ENCODE measurements at places on chromosomes 6 and 20.

- DNase-seq: no peak
Observed at GRCh38 chr6:82185948-82186535, 61.5 kb downstream of the IBTK start.

GRCh38 chr6:160285541-160286105, 27.0 kb upstream of the SLC22A2 start:
- no peak for DNase-seq

DNA sequence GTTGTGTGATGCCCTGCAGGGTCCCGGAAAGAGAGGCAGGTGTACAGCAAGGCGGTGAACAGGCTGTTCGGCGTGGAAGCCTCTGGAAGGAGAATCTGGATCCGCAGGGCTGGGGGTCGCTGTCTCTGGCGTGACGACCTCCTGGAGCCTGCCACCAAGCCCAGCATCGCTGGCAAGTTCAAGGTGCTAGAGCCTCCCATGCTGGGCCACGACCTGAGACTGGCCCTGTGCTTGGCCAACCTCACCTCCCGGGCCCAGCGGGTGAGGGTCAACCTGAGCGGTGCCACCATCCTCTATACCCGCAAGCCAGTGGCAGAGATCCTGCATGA, 36.5 kb downstream of the TGM6 start:
- no peak for DNase-seq

DNA sequence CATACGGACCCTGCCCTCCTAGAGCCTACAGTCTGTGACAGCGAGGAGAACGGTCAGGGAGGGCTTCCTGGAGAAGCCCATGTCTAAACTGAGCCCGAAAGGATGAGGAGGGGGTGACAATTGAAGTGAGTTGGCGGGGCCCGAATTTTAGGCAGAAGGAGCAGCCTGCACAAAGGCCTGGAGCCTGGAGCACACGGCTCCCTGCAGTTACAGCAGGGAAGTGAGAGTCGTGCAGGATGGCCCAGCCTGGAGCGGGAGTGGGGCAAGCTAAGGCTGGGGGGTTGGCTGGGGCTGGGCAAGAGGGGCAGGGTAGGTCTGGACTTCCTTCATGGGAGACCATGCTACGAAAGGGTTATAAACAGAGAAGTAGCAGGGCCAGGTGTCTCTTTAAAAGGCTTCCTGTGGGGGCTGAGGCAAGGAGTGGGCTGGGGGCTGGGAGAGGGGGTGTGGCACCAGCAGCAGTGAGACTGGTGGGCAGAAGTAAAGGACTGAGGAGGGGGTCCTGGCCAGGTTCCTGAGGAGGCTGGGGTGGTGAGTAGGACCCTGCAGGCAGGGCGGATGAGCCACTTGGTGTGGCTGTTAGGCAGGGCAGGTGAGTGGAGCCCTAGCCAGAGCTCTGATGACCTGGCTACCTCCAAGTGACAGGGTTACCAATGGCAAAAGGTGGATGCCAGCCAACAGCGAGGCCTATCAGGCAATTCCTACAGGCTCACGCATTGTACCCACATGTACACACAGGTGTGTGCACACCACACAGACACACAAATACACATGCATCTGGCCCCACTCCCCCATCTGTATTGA, 119.2 kb downstream of the MRPL14 start:
- no peak for DNase-seq

- no peak for DNase-seq
Observed at GRCh38 chr6:133017581-133017980, 203.2 kb downstream of the RPS12 start.

DNA sequence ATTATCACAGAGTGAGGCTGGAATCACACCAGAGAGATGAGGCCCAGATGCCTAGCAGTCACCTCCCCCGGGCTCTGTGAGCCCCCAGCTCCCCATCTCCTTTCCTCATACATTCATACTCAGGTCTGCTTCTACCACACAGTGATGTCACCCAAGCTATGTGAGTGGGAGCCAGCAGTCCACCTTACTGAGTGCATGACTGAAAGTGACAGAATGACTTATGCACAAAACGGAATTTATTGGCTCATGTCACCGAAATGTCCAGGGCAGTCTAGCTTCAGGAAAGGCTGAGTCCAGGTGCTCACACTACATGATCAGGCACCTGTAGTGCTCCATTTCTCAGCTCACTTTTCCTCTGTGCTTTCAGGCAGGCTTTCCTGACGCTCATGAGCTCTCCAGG, 36.7 kb upstream of the CCN6 start:
- DNase-seq: no peak

DNA sequence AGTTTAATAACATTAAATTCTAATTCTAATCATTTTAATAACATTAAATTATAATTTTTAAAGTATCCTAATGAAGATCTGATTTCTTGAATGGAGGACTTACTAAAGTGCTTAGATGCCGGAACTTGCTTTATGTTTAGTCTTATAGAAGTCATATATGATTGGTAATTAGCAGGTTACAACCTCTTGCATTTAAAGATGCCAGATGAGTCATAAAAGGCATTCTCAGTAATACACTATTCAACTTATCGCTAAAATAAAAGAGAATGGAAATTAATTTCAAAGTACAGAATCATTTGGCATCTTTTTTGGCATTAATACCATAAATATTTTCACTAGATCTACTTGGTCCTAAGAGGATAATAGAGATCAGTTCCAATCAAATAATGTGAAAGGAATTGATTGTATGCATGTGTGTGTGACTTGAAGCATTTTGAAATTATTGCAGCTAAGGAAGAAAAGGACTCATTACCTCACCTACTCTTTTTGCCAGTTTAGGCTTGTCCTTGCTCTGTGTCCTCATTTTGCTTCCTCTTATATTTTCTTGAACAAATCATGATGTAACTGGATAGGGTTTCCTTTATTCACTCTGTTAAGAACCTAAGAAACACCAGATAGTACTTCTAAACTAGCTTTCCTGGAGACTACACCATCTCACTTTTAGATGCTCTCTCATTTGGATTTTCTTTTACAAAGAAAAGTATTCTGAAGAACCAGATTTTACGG, 2.7 kb downstream of the COL21A1 start:
- no peak for DNase-seq

- no peak for DNase-seq
Observed at GRCh38 chr6:45075246-45075645, 252.9 kb upstream of the RUNX2 start.

DNA sequence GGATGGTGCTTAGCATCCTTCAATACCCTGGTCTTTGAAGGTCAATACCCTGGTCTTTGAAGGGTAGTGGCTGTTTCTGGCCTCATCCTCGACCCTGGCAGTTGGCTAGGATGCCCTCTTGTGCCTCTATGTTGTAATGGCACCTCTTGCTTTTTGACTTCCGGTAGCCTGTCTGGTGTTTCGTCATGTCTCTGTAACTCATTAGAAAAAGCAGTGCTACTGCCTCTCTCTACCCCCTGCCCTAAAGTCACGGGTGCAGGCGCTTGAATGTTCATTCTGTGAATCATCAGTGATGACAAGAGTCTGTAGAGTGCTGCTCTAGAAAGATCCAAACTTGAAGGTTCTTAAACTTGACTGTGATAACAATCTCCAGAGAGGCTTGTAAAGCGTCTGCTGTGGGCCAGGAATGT, 28.3 kb downstream of the RSPO4 start:
- DNase-seq: no peak

- DNase-seq: peak; percentile 57
Observed at GRCh38 chr20:51095633-51096521, 73.0 kb upstream of the KCNG1 start.

- DNase-seq: no peak
Observed at GRCh38 chr20:18719426-18719825, 94.2 kb upstream of the SCP2D1 start.

- no peak for DNase-seq
Observed at GRCh38 chr20:50560867-50561266, 50.7 kb downstream of the PTPN1 start.

- DNase-seq: no peak
Observed at GRCh38 chr6:120918137-120918536, 416.1 kb downstream of the TBC1D32 start.

GRCh38 chr20:48035961-48036731, 250.9 kb upstream of the SULF2 start:
- no peak for DNase-seq

DNA sequence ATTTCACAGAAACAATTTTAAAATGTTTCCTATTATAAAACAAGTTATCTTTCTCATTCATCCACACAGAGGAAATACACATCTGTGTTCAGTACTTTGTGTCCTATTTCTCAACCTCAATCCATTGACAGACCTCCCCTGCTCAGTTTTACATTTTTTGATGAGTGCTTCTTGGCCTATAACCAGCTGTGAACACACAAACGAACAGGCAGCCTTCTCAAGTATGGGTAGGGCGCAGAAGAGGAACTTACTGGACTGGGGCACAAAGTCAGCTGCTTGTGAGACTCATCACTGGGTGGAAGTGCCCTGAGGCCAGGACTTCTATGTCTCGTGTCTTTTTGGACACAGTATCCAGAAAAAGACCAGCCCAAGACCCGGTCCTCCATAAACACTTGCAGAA, 2.8 kb downstream of the RPS6KA2 start:
- DNase-seq: no peak

DNA sequence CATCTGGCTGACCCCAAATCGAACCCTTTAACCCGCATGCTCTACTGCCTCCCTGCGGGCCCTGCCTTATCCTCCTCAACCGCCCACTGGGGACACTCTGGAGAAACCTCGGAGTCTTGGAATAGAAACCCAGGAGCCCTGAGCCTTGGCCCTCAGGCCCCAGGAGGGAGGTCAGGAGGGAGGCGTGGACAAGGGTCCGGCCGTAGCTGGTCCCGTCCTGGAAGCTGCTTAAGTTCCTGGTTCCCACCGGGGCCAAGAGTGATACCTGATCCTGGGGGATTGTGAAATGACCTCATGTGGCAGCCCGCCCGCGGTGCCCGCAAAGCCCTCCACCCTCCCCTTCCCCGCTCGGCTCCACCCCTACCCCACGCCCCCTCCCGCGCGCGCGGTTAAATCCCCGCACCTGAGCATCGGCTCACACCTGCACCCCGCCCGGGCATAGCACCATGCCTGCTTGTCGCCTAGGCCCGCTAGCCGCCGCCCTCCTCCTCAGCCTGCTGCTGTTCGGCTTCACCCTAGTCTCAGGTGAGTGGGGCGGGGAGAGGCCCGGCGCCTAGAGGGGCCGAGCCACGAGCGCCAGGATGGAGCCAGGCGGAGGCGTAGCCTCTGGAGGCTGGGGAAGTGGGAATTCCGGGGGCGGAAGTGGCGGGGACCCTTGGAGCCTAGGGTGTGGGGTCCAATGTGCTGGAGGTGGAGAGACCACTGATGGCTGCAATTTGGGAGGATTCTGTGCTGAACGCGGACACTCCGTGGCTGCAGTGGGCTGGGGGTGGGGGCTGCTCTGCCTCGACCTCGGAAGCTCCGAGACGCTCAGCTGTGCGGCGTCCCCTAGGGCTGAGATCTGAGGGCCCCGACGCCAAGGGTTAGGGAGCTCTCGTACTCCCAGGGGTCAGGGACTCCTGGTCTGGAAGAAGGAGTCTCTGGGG, at the start of gene WFDC2:
Gene WFDC2 (plus strand): TSS at position 418 of the 926 bp plus-strand sequence. CDS start 29 bp downstream, at position 447.
- no peak for DNase-seq

DNA sequence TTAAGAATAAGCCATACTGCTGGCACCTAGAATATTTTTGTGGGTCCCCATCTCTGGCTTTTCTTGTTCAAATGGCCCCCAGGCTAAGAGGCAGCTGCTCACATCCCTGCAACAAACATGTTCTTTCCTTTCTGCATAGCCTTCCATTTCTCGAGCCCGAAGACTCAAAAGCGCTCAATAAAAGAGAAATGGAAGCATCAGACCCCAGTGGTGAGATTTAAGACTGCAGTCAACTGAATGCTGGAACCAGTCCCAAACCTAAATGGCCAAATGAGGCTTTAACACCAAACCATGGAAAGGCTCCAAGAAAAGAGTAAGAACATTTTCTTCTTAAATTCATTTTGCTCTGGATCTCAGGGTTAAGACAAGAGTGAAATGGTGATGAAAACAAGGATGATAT, 122.1 kb upstream of the TRAF3IP2 start:
- DNase-seq: no peak

GRCh38 chr6:76876922-76877553, 586.3 kb downstream of the HTR1B start:
- DNase-seq: no peak

DNA sequence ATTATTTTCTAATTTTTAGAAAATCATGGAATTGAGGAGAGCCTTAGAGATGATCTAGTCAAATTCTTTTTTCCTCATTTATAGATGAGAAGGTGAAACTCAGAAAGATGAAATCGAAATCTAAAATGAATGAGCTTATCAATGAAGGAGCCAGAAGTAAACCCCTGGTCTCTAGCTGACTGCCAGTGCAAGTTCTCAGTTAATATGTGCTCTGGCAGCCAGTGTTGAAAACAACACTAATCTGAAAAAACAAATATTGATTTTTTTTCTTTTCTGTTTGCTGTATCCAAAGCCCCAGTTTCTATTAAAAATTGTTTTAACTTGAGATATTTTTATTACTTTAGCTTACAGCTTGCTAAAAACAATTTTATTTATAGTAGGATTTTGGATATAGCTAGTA, 21.5 kb upstream of the PBOV1 start:
- no peak for DNase-seq

GRCh38 chr20:62254021-62254724, 15.9 kb downstream of the OSBPL2 start:
- no peak for DNase-seq

GRCh38 chr6:125050663-125051318, 88.6 kb downstream of the RNF217 start:
- DNase-seq: peak; percentile 50

DNA sequence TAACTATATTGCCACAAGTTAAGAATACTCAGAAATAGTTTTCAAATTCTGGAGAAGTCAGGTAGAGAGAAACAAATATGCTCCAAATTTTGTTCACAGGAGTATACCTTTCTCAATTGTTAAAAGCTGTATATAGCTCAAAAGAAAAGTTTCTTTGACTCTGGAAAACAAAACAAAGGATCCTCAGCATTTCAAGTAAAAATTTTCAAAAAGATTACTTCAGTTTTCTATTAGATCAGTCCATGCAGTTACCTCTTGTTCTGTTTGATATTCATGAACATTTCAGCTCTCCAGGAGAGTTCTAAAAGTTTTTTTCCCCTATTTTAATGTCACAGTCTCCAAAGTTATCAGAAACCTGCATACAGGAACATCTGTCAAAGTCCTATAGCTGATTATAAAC, 30.4 kb upstream of the ENTPD6 start:
- DNase-seq: no peak

Measured in NCI-H1417 treated with DMSO at 0.1 percent for 48 hours (cell line).